Stimulated activated CD8-positive, alpha-beta memory T cell treated with anti-CD3 and anti-CD28 coated beads, Interleukin-2, amount 100 ng/mL, for 48 hours (primary cell): ENCODE measurements at places on chromosomes 7 and 10.

GRCh38 chr7:42186151-42186550 is 50.9 kb downstream of the GLI3 start:
- DNase-seq: no peak

- no peak for DNase-seq
These were observed 112.4 kb upstream of the PPP2R2D start for GRCh38 chr10:131788386-131788785.

- DNase-seq: no peak
These were observed 4.0 kb downstream of the FZD8 start for GRCh38 chr10:35638101-35638500.

DNA sequence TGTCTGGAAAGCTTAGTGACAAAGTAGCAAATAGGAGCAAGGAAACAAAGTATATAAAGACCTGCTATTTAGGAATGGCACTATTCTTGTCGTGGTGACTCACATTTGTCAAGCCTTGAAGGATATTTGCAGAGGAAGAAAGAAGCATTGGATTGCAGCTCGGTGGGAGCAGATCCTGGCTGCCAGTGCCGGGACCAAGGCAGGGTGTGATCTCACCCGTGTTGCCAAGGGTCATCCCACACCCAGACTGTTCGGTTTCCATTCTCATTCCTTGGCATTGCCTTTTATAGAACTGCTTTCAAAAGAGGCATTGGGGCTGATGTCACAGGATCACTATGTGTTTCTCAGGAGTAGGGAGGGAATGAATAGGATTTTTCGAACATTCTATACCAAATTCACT is 176.2 kb downstream of the GALNT17 start:
- DNase-seq: no peak

- DNase-seq: no peak
These were observed 63.2 kb downstream of the WNT2 start for GRCh38 chr7:117259615-117260014.

DNA sequence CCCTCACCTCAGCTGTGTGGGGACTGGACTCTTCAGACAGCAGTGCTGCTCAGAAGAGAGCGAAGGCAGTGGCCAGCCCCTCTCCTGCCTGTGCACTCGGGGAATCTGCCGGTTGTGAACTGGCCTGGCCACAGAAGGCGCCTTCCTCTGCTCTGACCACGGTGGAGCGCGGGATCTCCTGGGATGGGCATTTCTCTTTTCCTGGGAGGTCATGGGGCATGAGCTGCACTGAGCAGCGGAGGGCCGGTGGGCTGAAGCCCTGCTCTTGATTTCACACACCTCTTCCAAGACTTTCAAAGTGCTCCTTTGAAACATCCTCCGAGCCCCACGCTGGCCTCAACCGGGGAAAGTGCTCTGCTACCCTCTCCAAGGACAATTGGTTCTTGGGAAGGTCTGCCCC is 125.6 kb upstream of the FAM20C start:
- DNase-seq: no peak

DNA sequence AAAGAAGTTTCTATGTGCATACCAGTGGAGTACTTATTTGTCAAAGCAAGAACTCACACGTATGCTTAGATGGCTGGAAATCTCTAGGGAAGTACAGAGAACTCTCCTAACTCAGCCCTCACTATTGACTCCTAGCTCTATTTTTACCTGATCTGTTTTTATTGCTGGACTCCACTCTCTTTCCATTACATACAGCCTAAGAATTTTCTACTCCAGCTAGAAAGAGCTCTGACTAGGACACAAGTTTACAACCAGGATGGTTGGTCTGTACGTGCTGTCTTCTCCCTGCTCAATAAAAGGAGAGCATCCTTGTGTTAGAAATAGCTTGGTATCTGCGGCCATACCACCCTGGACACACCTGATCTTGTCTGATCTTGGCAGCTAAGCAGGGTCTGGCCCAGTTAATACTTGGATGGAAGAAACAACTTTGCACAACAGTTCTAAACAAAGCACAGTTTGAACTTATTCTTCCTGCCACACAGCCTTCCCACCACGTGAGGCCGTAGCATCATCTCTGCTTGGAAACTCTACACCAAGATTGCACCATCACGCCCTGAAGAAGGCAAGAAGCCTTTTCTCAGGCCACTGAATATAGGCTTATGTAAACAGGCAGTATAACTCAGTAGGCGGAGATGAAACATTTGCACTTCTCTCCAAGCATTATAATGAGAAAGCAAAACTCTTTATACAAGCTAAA is 50.7 kb downstream of the KCNMA1 start:
- DNase-seq: no peak

- DNase-seq: no peak
These were observed 7.2 kb downstream of the NFE2L3 start for GRCh38 chr7:26159243-26159642.

- no peak for DNase-seq
These were observed 71.9 kb downstream of the ELFN1 start for GRCh38 chr7:1741751-1742554.

GRCh38 chr10:68560943-68561864 is 1.1 kb downstream of the TET1 start:
- no peak for DNase-seq

GRCh38 chr7:42952328-42952727 is 20.2 kb downstream of the MRPL32 start:
- no peak for DNase-seq

GRCh38 chr7:80659120-80660055 is 20.9 kb downstream of the CD36 start:
- no peak for DNase-seq

- DNase-seq: no peak
These were observed 14.5 kb downstream of the ADCYAP1R1 start for GRCh38 chr7:31066516-31067130.
